Activated effector memory CD4-positive, alpha-beta T cell treated with Interleukin-2 at 50 U/mL for 16 hours (primary cell): ENCODE measurements at places on chromosomes 5 and 9.

DNA sequence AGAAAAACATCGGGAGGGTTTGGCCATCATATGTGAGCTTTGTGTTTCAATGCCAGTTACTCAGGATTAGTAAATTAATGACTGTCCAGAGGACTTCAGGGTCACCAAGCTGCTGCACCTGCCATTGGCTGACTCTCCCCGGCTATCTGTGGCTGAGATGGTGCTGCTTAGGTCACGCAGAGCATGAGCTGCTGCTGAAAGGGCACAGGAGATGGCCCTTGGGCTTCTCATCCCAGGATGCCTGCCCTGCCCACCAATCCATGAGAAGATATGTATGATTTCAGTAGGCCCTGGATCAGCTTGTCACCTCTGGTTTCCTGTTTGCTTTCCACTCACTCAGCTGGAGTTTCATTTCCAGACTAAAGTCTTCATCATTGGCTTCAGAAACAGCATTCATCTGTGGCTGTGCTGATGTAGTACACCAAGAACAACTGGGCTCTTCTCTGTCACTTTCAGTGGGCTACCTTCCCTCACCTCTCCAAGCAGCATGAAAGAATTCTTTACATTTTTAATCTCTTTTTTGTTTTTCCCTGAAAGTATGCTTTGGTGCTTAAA is 2.4 kb upstream of the CATSPER3 start:
- no peak for DNase-seq

- no peak for DNase-seq
These were observed 214.4 kb downstream of the PCSK1 start for GRCh38 chr5:96218653-96219052.

DNA sequence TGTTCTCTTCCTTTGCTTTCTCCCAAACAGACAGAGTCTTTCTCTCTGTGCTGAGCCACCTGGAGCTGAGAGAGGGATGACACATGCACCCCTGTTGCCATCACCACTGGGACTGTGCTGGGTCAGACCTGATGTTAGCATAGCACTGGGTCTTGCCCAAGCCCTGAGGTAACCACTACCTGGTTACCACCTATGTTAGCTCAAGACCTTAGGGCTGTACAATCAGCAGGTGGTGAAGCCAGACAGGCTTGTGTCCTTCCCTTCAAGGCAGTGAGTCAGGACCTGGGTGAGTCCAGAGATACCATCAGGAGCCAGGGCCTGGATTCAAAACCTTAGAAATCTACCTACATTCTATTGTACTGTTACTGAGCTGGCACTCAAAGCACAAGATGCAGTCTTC is 32.1 kb downstream of the FST start:
- no peak for DNase-seq

DNA sequence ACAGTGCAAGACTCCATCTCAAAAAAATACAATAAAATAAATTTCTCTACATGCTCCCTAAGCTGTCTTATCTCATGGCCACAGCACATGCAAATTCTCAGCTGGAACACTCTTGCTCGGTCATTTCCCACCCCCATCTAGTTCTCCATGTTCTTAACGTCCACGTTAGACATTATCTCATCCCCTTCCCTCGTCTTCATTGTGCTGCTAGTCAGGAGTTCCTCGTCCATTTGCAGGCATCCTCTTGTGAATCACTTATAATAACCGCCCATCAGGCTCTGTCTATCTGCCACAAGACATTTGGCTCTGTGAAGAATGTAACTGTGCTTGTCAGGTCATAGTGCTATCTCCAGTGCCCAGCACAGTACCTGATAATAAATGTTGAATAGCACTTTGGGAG is 32.9 kb upstream of the GOLGA1 start:
- no peak for DNase-seq

DNA sequence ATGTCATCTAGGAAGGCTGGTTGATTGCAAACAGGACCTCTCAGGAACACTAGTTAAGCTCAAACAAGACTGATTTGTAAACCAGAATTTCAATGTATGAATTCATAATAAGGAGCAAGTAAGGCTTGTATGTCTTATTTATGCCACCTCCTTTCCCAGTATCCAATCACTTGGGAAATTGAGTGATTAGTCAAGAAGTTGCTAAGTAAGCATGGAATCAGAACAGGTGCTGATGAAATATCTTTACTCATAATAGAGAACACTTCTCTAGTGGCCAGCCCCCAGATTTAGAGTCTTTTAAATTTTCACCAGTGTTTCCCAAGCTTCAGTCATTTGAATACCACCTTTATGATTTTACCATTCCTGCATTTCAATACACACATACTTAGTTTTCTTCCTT is 5.3 kb upstream of the DDX4 start:
- no peak for DNase-seq

- DNase-seq: no peak
These were observed 21.2 kb downstream of the PTGES2 start for GRCh38 chr9:128106181-128106939.

DNA sequence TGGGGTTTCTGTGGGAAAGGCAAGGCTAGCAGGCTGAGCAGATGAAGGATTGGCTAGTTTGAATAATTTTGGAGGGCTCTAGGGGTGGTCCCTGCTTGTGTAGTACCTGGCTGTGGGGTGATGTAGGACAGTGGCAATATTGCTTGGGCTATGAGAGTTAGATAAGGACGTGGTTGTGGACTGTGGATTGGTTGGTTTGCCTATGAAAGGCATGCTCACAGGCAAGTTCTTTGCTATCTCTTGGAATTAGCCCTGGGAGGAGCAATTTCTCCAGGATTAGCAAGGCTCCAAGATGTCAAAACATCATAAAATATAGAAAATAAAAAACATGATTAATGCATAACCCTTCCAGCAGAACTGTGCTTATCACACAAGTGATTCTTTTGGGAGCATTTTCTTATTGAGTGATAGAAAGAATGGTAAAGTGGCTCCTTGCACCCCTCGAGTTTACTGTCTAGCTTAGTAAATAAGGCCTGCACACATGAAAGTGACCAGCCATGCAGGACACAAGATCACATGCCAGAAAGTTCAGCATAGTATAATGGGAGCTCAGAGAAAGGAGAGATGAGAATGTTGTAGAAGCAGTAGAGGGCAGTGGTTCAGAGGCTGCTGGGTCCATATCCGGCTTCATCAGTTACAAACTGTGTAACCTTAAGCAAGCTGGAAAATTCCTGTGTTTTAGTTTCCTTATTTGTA is 13.8 kb downstream of the AOPEP start:
- DNase-seq: no peak

GRCh38 chr9:81207651-81208050 is 481.7 kb downstream of the TLE1 start:
- no peak for DNase-seq

DNA sequence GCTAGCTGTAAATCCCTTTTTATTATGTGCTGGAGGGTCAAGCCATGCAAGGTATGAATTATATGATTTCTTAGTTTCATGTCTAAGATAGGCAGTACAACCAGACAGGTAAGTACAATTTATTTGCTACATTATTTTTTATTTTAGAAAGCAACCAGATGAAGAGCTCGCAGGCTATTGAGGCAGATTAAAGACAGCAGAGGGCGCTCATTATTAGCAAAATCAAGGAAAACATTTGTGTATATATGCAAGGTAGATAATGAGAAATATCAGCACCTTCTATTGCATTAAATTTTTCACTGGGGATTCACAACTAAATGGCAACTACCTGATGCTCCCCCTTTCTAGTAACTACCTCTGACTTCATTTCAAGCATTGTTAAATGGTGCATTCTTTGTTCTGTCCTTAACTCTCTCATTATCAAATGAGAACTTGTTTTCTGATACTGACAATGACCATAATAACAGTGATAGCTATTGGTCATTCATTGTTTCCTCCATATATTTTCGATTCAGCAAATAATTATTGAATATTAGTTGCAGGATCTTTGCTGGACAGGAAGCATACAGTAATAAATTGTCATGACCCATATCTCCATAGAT is 8.6 kb downstream of the SCGB3A2 start:
- DNase-seq: no peak
